Natural killer cell (primary cell): ENCODE measurements at places on chromosomes 6 and 20. TPM values are rescaled to one million over a fixed set of nuclear protein-coding genes. Genes with fewer than 3 reads are reported as not detected.

HLA-DQB1 gene
- total RNA-seq = 25.5 TPM

ABHD16B gene
- total RNA-seq = not detected

RNF39 gene
- total RNA-seq = not detected

DNA sequence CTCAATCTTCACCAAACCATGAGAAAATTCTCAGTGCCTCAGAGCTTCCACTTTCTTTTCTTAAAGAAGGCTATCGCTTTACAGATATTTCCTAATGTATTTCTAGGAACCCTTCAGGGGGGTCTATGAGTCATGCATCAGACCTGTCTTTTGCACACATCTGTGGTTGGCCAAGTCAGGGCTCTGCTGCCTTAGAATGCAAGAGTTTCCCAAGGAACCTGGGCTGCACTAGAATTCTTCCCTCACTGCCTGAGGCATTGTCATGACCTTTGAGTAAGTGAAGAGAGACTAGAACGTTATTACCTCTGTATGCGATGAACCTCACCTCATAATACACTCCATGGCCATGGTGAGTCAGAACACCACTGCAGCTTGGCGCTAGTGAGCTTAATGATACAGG is 365.0 kb upstream of the ID4 start:
- H3K4me3 ChIP-seq = no peak overlapping the region
- H3K27me3 ChIP-seq = no peaks in the 10 kb centered on the region
- no peak overlapping the region for H3K27ac ChIP-seq
- H3K36me3 ChIP-seq = no peaks in the 10 kb centered on the region
- no peak for DNase-seq
- H3K4me1 ChIP-seq = no peaks in the 10 kb centered on the region

GRCh38 chr6:169165561-169166300 is 87.9 kb downstream of the THBS2 start:
- H3K27ac ChIP-seq = no peak overlapping the region
- no peaks in the 10 kb centered on the region for H3K4me1 ChIP-seq
- no peaks in the 10 kb centered on the region for H3K36me3 ChIP-seq
- no peak overlapping the region for H3K4me3 ChIP-seq
- DNase-seq = no peak

- H3K27ac ChIP-seq = no peak overlapping the region
- H3K4me3 ChIP-seq = no peak overlapping the region
- no peaks in the 10 kb centered on the region for H3K36me3 ChIP-seq
- DNase-seq = no peak
- no peaks in the 10 kb centered on the region for H3K27me3 ChIP-seq
- H3K4me1 ChIP-seq = no peaks in the 10 kb centered on the region
These were observed 31.3 kb downstream of the KCNK15 start for GRCh38 chr20:44776980-44777379.

DNA sequence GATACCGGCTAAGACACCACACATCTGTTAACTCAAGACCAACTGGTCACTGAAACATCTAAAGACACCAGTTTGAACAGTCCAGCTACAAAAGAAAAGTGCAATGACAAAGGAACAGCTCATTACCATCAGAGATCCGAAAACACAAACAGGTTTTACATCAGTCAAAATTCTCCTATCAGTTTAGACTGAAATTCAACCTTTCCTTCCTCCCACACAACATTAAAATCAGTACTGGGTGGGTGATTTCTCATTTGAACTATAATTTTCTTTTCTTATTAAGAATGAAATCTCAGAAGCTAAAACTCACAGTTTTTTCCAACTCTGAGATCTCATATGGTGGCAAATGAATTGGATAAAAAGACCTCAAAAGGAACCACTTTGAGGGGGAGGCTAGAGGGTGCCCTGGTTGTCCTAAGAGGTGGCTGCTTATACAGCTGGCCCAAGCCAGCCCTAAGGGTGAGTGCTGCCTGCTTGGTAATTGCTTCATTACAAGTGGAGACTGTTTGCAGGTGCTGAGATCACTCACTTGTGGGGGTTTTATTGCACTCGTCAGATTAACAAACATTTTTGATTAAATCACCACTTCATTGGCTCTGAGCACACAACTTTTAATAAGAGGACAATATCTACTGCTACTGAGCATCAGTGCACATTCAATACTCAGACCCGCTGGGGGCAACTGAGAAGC is 4.3 kb downstream of the CCDC167 start:
- no peaks in the 10 kb centered on the region for H3K27me3 ChIP-seq
- no peak overlapping the region for H3K4me3 ChIP-seq
- no peak overlapping the region for H3K27ac ChIP-seq

DNA sequence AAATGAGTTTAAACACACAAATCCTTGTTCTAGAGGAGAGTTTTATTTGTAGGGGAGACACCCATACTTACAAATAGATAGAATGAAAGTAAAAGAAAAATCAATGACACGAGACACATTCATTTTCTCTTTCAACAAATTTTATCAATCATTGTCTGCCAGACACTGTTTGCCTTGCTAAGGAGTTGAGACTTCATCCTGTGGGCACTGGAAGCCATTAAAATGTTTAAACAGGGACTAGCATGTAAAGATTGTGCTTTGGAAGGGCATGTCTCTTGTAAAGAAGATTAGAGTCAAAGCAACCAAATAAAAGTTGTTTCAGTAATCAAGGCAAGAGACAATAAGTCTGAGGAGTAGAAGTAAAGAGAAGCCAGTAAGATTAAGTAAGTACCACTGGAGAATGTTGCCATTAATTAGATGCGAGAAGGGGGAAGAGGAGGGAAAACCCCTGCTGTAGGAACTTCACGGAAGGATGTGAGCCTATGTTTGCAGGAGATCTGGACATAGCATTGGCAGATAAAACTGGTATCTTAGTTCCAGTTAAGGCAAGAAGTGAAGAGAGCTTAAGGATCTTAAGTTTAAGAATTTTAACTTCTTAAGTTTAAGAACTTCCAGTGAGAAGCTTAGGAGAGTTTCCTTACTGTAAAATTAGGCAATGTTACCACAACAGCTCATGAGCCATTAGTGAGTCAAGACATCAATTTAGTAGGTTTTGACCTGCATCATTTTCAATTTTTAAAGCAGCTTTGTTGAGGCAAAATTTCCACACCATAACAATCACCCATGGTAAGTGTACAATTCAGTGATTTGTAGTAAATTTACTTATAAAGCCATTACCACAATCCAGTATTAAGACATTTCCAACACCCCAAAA is 117.0 kb upstream of the UST start:
- no peak for DNase-seq
- H3K27me3 ChIP-seq = no peaks in the 10 kb centered on the region
- no peaks in the 10 kb centered on the region for H3K36me3 ChIP-seq
- no peaks in the 10 kb centered on the region for H3K4me1 ChIP-seq

DNA sequence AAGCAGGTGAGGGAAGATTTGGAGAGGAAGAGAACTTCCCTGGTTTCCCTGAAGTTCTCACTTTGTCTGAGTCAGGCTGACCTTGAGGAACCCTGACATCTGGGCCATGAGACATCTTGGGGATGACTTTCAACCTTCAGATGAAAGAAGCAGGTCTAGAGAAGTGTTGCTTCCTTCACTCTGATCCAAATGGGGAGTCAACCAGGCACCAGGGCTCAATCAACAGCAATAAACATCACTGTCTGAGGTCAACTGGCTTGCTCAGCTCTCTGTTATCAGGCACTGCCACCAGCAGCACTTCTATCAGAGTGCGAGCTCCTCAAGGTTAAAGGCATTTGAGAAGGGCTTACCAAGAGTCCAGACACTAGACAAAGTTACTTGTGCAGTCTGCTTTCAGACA is 6.3 kb downstream of the ACOT8 start:
- H3K4me1 ChIP-seq = peaks cover 11% of the 10 kb centered on the region
- H3K27me3 ChIP-seq = no peaks in the 10 kb centered on the region
- no peak for DNase-seq
- H3K4me3 ChIP-seq = no peak overlapping the region

DNA sequence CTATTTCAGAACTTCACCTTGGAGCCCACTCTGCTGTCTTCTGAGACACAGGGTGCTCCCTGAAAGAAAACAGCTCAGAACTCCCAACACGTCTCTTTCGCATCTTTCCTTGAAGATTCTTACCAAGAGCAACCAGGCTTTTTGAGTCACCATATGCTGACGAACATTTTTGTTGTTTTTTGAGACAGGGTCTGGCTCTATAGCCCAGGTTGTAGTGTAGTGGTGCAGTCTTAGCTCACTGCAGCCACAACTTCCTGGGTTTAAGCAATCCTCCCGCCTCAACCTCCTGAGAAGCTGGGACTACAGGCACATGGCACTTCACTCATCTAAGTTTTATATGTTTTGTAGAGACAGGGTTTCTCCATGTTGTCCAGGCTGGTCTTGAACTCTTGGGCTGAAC is 68.5 kb downstream of the TRMT11 start:
- no peak for DNase-seq
- H3K36me3 ChIP-seq = no peaks in the 10 kb centered on the region
- no peaks in the 10 kb centered on the region for H3K27me3 ChIP-seq

DNA sequence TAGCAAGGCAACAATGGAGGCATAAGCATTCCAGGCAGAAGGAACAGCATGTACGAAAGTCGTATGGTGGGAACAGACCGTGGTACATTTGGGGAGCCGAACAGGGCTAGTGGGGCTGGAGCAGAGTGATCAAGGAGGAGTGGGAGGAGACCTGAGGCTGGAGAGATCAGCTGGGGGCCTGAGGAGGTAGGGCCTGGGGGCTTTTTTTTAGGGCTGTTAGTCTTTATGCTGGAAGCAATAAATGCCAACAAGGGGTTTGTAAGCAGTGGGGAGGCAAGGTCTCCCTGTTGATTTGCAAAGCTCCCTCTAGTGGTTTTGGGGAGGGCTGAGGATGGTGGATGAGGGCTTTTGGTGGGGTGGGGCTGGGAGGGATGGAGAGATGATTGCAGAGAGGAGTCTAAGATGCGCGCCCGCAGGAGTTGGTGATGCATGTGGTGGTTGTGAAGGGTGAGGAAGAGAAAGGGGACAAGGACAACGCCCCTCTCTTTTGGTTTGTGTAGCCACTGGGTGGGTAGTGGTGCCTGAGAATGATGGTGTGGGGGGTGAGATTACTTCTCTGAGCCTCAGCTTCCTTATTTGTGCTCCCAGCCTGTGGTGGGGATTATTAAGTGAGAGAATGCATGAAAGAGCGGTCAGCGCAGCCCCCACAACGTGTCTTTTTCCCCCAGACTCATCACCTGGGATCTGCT is 74.1 kb upstream of the TOX2 start:
- no peak overlapping the region for H3K4me3 ChIP-seq
- no peak for DNase-seq
- peaks cover 20% of the 10 kb centered on the region for H3K4me1 ChIP-seq
- no peak overlapping the region for H3K27ac ChIP-seq
- H3K36me3 ChIP-seq = no peaks in the 10 kb centered on the region
